ENCODE measurements at places on chromosomes 2 and 18.

DNA sequence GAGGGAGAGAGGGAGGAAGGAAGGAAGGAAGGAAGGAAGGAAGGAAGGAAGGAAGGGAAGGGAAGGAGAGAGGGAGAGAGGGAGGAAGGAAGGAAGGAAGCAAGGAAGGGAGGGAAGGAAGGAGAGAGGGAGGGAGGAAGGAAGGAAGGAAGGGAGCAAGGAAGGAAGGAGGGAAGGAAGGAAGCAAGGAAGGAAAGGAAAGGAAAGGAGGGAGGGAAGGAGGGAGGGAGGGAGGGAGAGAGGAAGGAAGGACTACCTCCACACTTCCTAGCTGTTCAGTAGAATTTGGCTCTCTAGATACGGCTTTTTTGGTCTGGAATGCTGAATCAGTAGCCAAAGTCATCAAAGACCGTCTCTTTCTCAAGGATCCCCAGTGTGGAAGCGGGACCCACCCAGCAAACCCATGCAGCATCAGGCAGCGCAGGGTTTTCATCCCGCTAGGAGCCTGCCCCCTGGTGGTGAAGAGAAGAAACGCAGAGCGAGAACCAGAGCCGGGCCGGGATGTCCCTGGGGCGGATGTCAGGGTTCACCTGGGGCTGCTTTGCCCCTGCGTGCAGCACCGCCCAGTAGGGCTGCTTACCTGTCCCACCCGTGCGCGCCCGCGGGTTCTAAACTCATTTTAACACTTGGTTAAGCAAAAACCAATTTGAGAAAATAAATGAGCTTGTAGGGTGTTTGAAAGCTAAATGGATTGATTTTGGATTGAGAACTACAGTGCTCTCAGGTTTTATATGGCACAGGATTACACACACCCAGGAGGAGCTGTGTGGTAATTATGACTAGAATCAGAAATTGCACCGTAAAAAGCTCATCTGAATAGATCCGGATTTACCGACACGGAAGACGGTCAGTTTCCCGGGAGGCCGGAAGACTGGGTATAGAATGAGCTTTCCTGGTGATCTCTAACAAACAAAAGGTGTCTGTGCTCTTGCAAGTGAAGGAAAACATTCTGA, 48.1 kb upstream of the ARL4C start:
- no peak for DNase-seq

GRCh38 chr18:36078751-36079529, 11.6 kb upstream of the RPRD1A start:
- DNase-seq: no peak

GRCh38 chr2:36245651-36246050, 109.9 kb upstream of the CRIM1 start:
- DNase-seq: no peak

DNA sequence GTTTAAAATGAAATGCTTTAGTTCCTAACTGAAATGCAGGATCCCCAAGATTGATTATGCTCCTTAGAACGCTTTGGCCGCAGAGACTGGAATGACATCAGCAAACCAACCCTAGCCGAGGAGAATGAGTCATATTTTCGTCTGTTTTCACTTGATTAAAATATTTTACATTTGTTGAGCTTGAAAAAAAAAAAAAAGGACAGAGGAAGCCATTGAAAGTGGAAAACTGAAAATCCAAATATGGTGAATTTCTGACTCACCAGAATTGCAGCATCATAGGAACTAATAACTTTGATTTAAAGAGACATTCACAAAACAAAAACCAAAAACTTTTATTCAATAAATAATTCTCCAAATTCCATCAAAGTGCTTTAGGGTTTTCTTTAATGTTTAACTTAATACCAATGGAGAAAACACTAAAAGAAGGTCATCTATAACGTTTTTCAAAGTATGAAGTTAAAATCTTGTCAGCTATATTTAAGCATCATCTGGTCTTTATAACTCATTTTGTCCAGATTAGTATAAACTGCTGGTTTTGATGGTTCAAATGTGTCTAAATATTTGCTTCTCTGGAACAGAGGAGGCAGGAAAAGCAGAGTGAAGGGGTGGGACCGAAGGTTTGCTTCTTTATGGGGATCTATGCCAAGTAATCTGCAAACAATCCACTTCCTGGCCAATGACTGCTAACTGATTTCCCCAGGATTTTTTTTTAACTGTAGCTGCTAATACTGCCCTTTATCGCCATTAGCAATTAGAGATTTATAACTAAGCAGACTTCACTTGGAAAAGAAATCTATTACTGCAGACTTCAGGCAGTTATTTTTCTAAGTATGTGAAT, 30.9 kb upstream of the COL5A2 start:
- DNase-seq: peak; percentile 78

- no peak for DNase-seq
Measured at GRCh38 chr2:160570376-160570775, 76.8 kb upstream of the RBMS1 start.

- DNase-seq: no peak
Measured at GRCh38 chr18:67951137-67951536, 434.6 kb upstream of the DSEL start.

- peak; percentile 94 for DNase-seq
Measured at GRCh38 chr2:158716121-158716791, 78.9 kb upstream of the DAPL1 start.

- DNase-seq: peak; percentile 90
Measured at GRCh38 chr2:120132190-120132589, 91.0 kb downstream of the TMEM185B start.

GRCh38 chr2:8087480-8087840, 594.4 kb upstream of the ID2 start:
- no peak for DNase-seq

DNA sequence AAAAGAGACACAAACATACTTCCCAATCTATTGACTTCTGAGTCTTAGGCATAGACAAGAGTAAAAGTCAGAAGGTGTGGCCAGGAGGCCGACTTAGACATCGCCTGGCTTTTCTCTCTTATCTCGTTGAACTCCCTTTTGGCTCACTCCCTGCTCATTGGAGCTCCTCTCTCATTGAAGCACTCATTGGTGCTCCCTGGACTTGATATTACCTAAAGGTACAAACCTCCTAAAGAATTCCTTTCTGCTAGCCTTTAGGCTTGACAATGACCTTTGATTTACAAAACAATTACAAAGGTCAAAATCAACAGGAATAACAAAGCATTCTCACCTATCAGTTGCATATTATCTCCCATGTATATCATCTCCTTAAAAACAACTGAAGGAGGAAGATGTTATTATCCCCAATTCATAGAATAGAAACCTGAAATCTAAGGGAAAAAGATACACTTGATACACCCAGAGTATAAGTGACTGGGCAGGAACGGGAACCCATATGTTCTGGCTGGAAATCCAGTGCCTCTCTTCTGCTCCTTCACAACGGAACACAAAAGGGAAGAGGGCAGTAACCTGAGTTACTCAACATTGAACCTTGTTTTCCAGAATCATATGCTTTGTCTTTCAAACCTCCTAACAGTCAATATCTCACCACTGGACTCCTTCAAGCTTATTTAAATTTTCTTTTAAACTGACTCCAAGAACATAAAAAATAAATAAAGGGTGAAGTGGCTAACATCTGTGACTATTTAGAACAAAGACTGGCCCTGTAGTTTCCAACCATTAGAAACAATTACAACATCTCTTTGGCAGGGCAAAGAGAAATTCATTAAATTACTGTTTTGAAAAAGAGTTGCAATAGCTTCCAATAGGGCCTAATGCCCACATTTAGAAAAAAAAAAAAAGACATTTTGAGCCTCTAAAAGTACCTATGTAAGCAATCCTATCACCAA, 1247.9 kb downstream of the LRP1B start:
- no peak for DNase-seq

DNA sequence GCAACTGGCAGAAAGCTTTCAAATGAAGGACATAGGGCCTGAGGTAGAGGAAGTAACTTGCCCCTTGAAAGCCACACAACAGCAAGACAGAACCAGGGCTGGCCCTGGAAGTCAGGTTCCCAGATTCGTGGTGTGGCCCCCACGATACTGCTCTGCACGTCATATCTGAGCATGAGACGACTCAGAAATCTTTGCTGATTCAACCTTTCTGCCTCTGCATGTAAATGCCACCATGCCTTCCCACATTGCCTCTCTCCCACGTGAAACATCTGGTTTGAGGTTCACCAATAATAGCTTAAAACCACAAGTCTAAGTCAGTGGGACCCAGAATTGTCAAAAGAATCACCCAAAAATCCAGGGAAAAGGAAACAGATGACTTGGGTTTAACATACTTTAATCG, 214.0 kb upstream of the TRIB2 start:
- DNase-seq: no peak

DNA sequence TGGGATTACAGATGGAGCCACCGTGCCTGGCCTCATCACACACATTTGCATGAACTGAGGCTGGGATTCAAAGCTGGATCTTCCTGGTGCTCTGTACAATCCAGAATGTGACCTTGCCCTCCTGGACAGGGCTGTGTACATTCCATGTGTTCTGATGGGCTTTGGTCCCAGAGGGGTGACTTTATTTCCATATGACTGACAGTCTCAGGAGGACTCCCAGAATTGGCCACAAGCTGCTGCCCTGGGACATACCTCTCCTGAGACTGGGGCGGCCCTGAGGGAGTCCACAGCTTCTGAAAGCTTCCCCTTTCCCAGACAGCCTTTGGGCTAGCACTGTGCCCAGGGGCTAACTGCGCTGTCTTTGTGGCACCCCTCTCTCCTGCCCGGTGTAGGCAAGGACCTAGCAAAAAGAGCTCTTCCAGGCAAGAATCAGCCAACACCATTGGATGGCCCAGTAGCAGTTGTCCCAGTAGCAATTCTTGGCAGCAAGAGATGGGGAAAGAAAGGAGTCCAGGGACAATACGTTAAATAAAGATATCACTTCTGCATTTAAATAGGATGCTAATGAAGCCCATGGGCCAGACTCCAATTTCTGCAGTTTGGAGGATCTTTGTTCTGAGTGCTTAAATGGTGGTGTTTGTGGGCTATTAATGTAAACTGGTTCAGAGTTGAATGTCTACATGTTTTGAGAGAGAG, 26.4 kb upstream of the ZNF532 start:
- DNase-seq: no peak

GRCh38 chr18:37409878-37410277, 155.7 kb downstream of the CELF4 start:
- no peak for DNase-seq

DNA sequence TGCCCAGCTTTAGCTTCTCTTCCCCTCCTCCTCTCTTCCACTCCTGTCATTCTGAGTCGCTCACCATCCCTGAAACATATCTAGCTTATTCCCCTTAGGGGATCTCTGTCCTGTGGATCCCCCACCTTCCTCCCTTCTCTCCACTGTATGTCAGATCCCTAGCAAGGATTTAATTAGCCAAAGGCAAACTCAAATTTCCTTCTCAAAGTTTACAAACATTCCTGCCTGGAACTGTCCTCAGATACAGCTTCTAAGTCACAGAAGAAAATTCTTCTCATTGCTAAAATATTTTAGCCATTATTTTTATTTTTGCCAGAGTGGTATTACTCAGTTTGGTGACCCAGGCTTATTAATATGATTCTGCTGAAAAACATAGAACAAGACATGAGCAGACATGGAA, 315.3 kb downstream of the CYP26B1 start:
- no peak for DNase-seq

- no peak for DNase-seq
Measured at GRCh38 chr18:79182047-79182713, 113.0 kb downstream of the ATP9B start.

- DNase-seq: no peak
Measured at GRCh38 chr2:232073699-232074098, 112.2 kb downstream of the DIS3L2 start.

DNA sequence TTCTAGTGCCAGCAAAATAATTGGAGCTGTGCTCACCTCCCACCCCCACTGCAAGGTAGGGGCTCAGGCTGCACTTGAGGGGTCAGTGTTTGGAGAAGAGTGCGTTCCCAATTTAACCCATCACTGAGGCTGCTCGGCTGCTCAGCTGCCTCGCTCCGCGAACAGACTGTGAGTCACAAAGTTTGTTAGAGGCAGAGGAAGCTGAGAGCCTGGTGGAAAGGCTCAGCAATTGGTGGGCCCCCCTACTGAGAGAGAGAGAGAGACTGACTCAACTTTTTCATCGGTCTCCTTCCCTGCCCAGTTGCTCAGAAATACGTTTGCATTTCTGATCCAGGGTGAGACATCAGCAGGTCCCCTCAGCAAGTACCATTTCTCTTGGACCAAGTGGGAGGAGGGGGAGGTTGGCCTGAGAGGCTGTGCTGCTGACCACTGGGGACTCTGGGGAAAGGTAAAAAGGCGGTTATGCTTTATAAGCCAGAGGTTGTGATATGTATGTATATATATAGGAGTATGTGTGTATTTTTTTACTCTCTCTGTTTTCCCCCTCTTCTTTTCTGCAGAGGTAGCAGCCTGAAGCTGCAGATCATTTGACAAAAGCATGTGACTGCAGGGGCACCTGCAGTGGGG, 1.5 kb downstream of the EFR3B start:
- DNase-seq: no peak

GRCh38 chr2:216700088-216700567, 4.8 kb upstream of the IGFBP5 start:
- DNase-seq: no peak

- DNase-seq: no peak
Measured at GRCh38 chr18:78868330-78869316, 111.0 kb upstream of the SALL3 start.

DNA sequence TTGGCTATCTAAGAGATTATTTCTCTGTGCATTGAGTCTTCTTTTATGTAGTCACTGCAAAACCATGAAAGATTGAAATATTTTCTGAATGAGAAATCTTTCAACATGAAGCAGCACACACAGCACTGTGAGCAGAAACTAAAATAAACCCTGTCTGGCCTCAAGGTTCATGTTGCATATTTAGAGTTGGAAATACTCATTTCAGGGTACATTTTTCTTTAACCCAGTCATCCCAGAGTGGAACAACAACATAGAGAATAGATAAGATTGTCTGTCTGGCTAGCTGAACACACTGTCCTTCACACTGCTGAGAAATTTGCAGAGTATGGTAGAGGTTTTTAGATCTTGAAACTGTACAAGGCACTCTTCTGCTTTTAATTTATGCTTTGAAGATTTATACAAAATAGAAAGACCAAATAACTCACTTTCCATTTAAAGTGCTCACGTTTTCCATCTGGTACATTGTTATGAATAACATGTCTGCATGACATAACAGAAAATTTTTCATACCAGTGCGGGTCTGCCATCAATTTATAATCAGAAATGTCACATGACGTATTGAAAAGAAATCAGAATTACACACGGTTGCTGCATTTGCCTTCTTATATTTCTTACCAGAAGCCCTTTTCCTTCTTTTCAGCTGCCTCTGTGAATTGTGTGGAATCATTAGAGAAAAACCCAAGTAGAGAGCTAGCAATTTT, 25.0 kb upstream of the FN1 start:
- no peak for DNase-seq

GRCh38 chr2:69559442-69560146, 83.9 kb downstream of the AAK1 start:
- peak; percentile 19 for DNase-seq
